ENCODE measurements at places on chromosomes 12 and 14. TPM values are rescaled to one million over a fixed set of nuclear protein-coding genes. Genes with fewer than 3 reads are reported as not detected.
A peak's percentile ranks its signal among the peaks of the same experiment; 100 is the strongest.

GRCh38 chr12:122749569-122750332, 2.9 kb upstream of the DENR start:
- no peak for DNase-seq

- DNase-seq = no peak
These were observed 199.8 kb downstream of the RBM19 start for GRCh38 chr12:113766131-113766878.

- no peak for DNase-seq
These were observed 87.3 kb downstream of the DYRK2 start for GRCh38 chr12:67735868-67736267.

The CPNE6 gene
- not detected for total RNA-seq

The PAPLN gene
- 1.0 TPM for total RNA-seq

The PRR4 gene
- not detected for total RNA-seq

The CD4 gene
- 155 TPM for total RNA-seq

The KRT72 gene
- 2.3 TPM for total RNA-seq

- DNase-seq = no peak
These were observed 55.0 kb downstream of the OSBPL8 start for GRCh38 chr12:76504606-76505005.

The ESRRB gene
- not detected for total RNA-seq

The SCN8A gene
- 0.50 TPM for total RNA-seq

GRCh38 chr12:52043386-52044212, 7.6 kb upstream of the NR4A1 start:
- DNase-seq = no peak

DNA sequence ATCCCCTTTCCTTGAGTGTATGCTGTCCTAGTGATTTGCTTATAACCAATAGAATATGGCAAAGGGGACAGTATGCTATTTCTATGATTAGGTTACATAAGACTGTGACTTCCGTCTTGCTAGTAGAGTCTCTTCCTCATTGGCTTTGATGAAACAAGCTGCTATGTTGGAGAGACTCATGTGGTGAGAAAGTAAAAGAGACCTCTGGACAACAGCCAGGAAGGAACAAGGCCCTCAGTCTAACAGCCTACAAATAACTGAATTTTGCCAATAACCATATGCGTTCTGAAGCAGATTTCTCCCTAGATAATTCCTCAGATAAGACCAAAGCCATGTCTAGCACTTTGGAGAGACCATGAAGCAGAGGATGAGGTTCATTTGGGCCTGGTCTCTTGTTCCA, 134.5 kb upstream of the NAV3 start:
- DNase-seq = no peak

DNA sequence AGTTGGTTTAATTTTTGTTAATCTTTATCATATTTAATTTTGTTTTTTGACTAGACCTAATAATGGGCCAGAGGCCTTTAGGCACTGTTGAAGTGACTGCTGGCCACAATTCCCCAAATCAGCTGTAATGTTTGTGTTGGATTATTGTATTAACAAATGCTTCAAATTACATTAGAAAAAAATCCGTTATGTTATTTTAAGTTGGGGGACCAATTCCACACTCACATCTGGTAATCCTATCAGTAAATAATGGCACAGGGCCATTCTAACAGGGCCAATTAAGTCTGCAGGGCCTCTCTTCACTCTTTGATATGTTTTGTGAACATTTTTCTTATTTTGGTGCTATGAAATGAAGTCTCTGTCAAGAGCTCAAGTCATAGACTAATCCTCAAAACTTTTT, 39.6 kb downstream of the CHST11 start:
- no peak for DNase-seq

DNA sequence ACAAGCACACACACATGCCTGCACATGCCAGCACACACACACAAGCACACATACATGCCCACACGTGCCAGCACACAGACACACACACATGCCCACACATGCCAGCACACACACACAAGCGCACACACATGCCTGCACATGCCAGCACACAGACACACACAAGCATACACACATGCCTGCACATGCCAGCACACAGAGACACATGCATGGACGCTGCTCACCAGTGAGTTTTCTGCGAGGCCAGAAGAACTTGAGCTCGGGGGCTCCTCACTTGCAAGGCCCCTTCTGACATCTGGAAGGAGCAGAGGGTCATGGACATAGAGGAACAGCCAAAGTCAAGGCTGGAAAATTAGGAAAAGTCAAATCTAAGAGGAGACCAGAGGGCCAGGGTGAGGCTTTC, 61.2 kb upstream of the BCL11B start:
- no peak for DNase-seq

- no peak for DNase-seq
These were observed 9.6 kb downstream of the ARF3 start for GRCh38 chr12:48947727-48948126.

The MYH6 gene
- not detected for total RNA-seq

The MGP gene
- total RNA-seq = not detected

DNA sequence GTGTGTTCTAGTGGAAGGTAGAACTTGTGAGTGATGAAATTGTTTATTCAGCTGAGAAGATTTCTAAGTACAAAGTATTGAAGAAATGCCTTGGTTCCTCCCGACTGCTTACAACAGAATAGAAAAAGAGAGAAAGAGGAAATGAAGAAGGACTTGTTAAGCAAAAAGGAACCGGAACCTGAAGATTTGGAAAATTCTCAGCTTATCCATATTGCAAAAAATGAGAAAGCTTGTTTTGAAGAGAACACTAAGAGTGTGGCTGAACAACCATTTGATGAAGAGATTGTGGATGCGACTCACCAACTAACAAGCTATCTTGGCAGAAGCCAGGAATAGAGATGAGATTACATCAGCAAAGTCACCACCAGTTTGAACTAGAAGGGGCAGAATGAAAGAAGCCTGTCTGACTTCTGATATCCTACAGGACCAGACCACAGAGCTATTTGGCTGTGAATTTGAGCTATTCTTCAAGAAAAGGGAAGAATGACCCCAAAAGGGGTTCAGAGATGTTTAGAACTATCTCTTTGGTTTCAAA, 15.1 kb downstream of the NDUFA9 start:
- DNase-seq = no peak

DNA sequence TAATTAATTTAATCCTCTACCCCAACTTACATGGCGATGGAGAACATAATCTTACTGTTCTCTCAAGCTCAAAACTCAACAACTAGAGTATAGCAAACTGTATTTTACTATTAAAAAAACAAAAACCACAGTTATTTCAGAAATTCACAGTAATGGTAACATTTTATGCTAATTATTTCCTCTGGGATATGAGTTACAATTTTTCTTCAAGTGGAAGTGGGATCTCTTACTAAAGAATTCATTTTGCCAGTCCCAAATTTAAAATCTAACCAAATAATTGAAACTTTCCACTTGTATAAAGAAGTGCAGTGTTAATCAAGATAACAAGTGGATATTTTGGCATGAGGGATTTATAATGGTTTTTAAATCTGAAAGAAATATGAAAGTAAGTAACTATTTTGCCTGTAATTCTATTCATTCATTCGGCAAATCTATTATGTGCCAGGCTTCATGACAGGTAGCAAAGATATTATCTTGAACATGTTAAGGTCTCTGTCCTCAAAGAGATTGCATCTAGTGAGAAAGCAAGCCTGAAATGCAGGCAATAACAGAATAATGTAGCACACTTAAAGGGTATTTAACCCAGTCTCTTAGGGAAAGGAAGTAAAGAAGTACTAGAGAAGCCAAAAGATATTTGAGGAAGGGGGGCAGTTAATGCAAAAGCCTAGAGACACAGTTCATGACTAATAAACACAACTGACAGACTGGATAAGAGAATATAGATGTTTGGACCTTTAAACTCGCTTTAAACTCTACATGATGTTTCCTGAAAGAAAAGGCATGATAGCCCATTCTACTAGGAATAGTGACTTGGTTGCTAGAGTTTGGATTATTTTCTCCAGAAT, 44.0 kb downstream of the TAOK3 start:
- no peak for DNase-seq

The NDUFA12 gene
- 160 TPM for total RNA-seq

The ALDH2 gene
- 4.6 TPM for total RNA-seq

DNA sequence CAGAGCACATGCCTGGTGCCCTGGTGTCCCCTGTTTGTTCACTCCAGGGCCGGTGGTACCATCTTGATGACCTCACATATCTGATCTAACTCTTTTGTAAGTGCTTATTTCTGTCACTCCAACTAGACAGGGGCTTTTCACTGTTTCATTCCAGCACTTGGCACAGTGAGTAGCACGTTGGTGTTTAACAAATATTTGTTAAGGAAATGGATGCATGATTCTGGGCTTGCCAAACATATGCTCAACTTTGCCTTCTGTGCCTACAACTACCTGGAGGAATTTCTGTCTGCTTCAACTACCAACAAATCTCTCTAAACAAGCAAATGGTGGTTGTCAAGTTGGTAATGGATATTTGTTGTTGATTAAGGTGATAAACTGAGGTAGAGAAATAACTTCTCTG, 31.6 kb downstream of the PDE6H start:
- no peak for DNase-seq

GRCh38 chr14:96098309-96098998, 59.3 kb downstream of the C14orf132 start:
- DNase-seq = peak; percentile 46

The MAP1LC3B2 gene
- total RNA-seq = 1.5 TPM

The CMTM5 gene
- not detected for total RNA-seq

GRCh38 chr12:64057706-64058105, 164.4 kb downstream of the KICS2 start:
- DNase-seq = no peak

Measured in activated naive CD4-positive, alpha-beta T cell treated with anti-CD3 and anti-CD28 coated beads for 36 hours (primary cell).